ENCODE measurements at places on chromosomes 2 and 18.

GRCh38 chr2:2691419-2691818, 360.3 kb upstream of the MYT1L start:
- DNase-seq, result no peak

DNA sequence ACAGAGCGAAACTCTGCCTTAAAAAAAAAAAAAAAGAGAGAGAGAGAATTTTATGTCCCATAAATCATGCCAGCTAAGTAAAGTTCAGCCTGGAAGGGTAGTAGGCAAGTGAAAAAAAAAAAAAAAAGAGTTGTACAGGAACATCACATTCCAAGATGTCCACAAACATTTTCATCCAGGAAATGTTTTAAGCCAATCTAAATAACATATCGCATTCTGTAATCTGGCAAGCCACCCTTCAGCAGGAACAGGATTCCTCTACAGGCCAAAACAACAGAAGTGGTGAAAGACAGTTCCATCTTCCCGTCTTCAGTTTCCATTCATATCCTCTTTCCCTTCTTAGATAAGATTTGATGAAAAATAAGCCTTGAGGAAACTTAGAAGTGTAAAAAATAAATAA, 1108.1 kb upstream of the DDX18 start:
- no peak for DNase-seq

DNA sequence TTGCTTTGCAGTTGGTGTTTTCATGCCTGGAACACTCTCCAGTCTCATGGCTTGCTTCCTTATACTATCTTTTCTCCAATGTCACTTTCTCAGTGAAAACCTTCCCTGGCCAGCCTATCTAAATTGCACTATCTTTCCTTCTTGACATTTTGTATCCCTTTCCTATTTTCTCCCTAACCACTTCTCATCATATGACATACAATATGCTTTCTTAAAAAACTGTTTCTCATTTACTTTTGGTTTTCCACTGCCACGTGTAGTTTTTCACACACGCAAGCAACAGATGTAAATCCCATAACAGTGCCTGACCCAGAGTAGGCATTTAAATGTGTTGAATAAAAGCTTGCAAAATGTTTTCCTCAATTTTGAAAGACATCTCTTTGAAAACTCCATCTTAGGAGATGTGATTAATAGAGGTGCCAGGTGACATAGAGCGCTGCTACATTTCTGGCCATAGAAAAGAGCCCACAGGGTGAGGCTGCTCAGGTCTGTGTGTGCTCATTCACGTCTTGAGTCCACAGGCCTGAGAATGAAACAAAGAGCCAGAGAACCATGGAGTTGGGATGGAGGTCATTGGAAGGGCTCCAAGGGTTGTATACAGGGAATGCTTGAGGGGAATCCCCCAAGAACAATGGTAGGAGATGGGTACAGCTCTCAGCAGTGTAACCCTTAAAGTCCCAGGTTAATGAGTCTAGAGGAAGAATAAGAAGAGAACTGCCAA, 12.7 kb downstream of the ZNF24 start:
- no peak for DNase-seq

DNA sequence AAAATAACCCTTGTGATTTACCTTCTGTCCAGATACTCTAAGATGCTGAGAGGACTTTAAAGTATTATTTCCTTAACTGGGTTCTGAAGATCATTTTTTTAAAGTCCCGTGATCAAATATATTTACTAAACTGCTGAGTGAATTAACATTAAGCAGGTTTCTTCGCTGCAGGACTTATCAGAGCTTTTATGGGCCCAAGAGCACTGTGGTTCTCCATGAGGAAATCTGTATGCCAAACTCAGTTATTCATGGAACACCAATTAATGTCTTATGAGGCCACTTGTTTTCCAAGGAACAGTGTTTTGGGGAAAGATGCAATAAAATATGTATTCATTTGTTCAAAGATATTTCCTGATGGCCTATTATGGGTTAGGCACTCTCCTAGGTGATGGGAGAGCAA, 80.1 kb upstream of the ATG16L1 start:
- no peak for DNase-seq

DNA sequence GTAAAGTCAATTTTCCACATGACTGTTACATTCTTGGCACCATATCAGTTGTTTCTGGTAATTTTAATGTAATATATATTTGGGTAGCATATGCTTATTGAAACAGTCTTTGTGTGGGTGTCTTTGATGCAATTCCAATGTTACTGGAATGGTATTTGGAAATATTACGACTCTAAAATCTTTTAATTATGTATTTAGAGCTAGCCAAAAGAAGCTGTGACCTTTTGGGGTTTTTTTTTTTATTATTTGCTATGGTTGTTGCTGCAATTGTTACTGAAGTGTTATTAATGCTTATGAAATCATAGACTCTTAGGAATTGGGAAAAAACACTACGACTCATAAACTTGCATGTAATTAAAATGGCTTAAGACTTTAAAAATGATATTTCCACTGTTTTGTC, 95.9 kb downstream of the AOX1 start:
- DNase-seq, result no peak

- DNase-seq, result no peak
Measured at GRCh38 chr2:191783416-191783815, 63.5 kb downstream of the CAVIN2 start.

DNA sequence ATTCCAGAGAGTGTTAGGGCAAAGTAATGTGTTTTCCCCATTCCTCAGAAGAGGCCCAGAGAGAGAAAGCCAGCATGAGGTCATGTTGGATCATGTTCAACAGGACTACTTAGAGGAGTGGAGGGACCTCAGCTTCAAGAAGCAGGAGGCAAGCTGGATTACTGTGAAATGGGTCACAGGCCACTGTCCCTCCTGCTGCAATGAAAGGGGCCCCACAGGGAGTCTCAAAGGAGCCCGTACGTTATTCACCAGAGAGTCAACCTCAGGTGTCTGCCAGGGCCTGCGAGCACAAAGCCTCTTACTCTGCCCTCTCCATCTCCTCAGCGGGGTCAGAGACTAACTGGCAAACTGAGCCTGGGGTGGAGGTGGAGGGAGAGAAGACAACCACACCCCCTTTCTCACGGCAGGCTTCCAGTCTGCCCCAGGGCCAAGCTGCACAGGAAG, 27.2 kb upstream of the ACYP2 start:
- DNase-seq, result no peak

GRCh38 chr2:215796140-215796855, 217.1 kb downstream of the MREG start:
- DNase-seq, result no peak

DNA sequence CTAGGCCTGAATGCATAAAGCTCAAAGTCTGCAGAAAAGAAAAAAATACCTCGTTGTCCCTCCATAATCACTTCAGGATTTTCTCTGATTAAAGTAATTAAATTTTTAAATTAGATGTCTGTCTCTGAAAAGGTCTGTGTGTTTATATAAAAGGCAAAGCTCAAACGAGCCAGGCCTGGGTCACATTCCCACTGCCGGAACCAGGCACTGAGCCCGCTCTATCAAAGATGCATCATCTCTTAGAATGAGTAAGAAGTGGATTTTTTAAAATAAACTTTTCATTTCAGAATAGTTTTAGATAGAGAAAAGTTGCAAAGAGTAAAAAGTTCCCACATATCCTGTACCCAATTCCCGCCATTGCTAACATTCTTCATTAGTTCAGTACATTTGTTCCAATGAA, 202.1 kb upstream of the KYNU start:
- DNase-seq, result no peak

Measured in stimulated activated CD8-positive, alpha-beta memory T cell treated with anti-CD3 and anti-CD28 coated beads, Interleukin-4, amount 100 ng/mL, for 48 hours (primary cell).